ENCODE measurements at places on chromosomes 1 and 21.

DNA sequence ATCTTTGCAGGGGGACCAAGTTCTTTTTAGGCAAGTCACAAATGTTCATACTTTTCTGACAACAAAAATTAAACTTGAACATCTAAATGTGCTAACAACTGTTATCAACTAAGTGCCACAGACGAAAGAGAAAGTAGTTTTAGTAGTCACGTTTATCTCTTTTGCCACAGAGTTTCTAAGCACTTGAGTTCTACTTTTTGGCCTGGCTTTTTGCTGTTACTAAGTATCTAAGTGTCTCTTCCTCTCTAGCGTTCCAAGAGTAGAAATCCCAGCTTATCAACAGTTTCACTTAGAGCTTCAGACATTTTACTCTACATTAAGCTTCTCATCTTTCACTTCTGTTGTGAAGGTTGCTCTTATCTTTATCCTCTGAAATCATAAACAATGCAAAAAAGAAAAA lies 34.2 kb downstream of the GATAD2B start:
- DNase-seq = no peak

GRCh38 chr1:21763236-21763635 lies 19.7 kb downstream of the USP48 start:
- no peak for DNase-seq

DNA sequence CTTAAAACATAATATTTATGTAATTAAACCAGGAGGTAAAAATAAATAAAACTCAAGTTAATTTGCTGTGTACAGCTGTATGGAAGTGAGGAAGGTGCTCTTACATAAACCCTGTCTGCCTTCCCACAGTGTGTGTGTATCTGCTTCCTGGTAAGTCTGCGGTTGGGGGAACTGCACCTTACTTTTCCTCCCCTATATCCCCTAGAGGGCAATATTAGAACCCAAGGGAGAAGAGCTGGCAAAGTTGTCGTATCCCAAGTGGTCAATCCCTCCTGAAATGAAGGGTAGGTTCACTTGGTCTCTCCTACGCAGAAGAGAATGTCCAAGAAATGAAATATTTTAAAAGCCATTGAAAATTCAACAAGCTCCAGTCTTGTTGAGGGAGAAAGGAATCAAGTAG lies 17.8 kb upstream of the JAK1 start:
- DNase-seq = no peak

- no peak for DNase-seq
These were observed 42.3 kb downstream of the PLEKHO1 start for GRCh38 chr1:150192012-150192411.

GRCh38 chr1:113630340-113631327 lies 128.7 kb downstream of the PHTF1 start:
- no peak for DNase-seq

DNA sequence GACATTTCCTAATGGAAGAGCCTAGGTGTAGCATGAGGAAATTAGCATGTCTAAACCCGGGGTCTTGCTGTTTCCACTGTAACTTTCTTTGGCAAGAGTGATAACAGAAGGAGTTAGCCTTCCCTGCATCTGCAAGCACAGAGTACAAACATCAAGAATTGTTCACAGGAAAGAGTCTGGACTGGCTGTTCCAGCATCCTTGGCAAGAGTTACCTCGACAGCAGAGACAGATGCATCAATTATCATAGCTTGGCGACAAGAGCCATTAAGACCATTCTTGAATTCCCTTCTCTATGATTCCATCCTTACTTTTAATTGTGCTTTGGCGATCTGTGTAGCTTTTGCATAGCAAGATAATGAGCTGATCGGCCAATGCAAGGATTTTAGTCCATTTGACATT lies 82.8 kb upstream of the RALGPS2 start:
- DNase-seq = no peak

DNA sequence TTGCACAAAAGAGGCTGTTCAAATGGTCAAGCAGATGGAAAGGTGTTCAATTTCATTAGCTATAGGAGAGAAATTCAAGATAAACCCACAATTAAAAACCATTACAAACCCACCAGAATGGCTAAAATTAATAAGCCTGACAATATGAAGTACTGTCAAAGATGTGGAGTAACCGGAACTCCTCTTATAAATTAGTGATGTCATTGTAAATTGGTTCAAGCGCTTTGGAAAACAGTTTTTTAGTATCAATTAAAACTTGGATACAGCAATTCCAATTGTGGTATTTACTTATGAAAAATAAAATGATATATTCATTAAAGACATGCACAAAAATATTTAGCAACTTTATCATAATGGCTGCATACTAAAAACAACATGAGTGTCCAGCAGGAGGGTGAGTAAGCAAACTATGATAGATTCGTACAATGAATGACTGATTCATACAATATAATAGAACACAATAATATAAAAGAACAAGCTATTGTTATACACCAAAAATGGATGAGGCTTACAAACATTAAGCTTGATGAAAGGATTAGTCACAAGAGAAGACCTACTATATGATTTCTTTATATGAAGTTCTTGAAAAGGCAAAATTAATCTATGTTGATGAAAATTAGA lies 38.4 kb upstream of the FGGY start:
- DNase-seq = peak; percentile 46

- no peak for DNase-seq
These were observed 130.8 kb downstream of the ZBTB18 start for GRCh38 chr1:244181867-244182266.

DNA sequence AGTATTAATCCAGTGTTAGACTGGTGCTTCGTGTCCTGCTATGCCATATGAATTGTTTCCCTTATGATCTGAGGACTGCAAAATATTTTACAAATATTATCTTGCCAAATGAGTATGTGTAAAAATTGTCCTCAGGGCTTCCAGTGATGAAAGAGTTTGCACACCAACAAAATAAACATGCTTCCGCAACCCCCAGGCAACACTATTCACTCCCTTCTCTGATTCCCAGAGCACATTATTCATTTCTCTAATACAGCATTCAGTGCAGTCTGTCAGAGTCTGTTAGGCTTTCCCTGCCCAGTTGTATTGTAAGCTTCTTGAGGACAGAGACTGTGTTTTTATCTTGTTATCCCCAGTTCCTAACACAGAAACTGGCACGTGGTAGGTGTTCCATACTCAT lies 409.9 kb upstream of the C1orf87 start:
- DNase-seq = no peak

DNA sequence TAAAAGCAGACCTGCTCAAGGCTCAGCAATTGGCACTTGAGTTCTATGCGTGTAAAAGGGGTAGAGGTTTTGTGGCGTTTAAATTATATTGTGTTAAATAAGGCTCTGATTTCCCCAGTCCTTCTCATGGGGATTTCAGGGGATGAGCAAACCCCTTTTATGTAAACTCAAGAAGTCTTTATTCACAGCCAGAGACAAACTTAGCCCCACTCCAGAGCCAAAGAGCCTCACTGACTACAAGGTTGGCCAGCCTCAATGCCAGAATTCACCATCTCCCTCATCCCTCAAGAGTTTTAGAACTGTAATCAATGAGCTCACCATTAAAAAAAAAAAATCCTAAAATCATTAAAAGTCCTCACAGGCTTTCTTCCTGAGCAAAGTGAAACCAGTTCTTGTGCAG lies 107.8 kb downstream of the SLC30A10 start:
- no peak for DNase-seq

GRCh38 chr1:39835935-39836594 lies 47.2 kb downstream of the TRIT1 start:
- DNase-seq = no peak

DNA sequence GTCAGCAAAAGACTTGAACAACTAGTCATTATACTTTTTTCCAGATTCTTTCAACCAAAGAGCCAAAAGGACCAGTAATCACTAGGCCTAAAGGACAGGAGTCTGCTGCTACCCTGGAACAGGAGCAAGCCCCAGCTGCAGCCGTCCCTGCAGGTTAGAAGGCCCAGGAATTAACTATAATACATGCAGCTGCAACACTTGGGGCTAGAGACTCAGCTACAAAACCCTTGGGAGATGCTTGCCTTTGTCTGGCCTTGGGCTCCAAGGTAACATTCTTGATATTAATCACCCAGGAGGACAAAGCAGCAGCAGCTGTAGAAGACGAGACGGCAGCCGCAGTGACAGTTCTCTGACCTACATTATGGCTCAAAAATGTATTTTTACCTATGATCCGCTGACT lies 841.2 kb upstream of the ADGRL4 start:
- no peak for DNase-seq

GRCh38 chr21:17270229-17270628 lies 242.6 kb upstream of the CXADR start:
- peak; percentile 32 for DNase-seq

DNA sequence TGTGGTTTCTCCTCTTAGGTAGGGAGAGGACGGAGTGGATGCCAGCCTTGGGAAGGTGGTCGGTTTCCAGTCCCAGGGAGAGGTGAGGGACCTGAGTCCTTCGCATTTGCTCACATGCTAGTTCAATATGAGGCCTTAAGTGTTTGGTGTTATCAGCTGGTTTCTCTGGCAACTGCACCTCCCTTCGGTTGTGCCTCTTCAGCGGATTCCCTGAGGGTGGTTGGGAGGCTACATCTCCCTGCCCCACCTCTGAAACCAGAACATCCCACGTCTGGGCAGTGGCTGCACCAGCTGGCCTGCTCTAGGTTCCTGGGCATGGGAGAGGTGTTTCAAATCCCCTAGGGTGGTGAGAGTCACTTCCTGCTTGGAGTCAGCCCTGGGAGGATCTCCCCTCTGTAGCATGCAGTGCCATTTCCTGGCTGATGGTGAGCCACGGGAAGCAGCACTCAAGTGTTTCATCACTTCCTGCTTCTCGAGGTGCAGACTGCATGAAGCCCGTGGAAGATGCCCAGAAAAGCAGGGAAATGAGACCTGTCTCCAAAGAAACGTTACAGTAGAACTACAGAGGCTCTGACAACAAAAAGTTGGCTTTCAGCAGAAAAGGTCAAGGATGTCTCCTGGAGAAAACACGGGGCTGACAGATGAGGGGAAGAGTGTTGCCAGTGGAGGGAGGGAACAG lies 4.5 kb downstream of the TMEM125 start:
- DNase-seq = peak; percentile 99

DNA sequence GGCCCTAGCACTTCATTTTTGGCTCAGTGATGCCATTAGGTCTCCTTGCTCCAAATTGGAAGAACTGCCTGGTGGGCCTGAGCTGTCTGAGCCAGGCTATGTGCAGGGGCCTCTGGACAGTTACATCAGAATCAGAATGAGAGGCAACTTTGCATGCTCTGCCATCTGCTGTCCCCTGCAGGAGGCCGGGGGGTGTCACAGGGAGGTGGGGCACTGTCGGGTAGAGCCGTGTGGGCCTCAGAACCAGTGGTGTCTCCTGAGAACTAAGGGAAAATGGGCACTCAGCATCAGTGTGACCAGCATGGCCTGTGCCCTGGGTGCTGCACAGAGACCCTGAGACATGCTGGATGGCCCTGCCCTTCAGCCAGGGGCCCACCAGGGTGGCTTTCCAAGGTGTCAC lies 47.0 kb upstream of the COL6A1 start:
- DNase-seq = no peak

DNA sequence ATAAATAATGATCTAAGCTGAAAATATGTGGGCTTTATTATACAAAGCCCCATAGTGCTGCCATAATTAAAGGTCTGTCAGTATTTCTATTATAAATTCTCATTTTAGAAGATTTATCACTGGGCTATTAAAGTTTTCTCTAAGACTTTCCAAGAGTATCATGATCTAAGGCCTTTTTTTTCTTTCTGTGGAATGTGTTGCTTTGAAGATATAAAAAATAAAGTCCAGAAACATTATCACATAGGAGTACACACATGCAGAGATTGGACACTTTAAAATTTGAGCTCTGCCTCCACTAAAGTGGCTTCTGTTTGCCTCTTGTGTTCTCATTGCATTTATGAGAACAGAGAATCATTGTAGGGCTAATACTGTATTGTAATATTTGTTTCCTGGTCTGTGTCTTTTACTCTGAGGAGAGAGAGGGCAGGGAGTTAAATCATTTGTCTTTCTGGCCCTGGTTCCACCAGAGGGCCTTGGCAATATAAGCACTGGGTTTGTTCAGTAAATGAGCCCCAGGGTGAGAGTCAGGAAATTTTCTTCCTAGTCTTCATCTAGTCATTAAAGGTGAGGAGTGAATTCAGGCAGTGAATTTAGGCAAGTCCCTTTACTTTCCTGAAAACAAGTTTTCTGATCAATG lies 70.2 kb downstream of the NFIA start:
- no peak for DNase-seq

- DNase-seq = no peak
These were observed 32.0 kb upstream of the EPHA8 start for GRCh38 chr1:22531251-22531650.

GRCh38 chr21:45123440-45123839 lies 49.1 kb downstream of the ADARB1 start:
- no peak for DNase-seq
